ENCODE measurements at places on chromosomes 12 and 14.

- DNase-seq = no peak
These were observed 125.2 kb downstream of the SLC25A47 start for GRCh38 chr14:100448376-100448775.

- DNase-seq = no peak
These were observed 107.3 kb downstream of the PIK3C2G start for GRCh38 chr12:18368594-18368993.

DNA sequence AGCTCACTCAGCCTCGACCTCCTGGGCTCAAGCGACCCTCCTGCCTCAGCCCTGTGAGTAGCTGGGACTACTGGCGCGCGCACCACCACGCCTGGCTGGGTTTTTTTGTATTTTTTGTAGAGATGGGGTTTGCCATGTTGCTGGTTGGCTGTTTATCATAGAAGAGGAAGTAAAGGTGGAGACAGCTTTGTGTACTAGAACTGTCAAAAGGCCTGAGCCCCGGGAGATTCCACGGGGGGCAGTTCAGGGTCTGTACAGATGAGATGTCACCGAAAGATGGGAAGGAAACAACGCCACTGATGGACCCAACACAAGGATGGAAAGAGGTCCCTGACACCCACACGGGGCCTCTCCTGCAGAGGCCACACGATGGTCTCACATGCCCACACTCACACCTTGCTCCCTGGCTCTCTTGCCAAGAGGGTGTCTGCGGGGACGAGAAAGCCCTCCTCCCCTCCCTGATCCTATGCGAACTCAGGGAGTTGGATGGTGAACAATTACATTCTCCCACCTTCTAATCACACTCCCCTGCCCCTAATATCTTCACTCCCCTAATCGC, 66.6 kb downstream of the KDM2B start:
- no peak for DNase-seq

GRCh38 chr14:68932686-68933085, 46.4 kb downstream of the ACTN1 start:
- DNase-seq = no peak

DNA sequence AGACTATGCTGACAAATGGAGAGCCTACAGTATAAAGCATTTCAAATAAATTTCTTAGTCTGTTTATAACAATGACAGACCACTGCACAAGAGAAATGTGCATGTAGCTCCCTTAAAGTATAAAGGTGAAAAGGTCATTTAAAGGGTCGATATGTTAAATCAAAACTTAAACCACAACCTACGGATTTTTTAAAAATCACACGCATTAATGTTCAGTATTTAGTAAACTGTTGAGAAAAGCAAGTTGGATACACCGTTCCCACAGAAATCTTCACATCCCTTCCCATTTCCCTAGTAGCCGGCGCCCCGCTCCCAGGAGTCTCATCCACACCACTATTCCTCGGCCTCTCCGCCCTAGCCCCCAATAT, 614 bp downstream of the FKBP3 start:
- no peak for DNase-seq

DNA sequence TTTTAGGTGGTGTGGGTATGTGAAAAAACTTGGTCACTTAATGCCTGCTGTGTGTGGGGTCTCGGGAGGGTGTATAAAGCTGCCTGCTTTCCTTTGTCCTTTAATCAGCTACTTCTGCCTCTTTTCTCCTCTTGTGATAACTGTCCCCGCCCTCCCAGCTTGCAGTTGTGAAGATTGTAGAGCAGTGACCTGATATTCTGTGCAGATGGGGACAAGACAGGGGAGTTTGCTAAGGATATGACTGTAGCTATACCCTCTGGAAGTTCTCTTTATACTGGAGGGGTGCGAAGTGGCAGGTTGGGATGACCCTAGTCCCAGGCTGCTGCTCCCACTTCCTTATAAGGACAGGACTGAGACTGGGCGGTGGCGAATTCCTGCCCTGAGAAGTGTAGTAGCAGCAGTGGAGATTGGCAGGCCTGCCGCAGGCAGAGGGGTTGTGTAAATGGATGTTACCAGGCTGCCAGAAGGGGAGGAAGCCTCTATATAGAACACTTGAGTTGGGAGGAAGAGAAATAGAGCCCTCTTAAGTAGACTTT, 835 bp downstream of the MYL6 start:
- DNase-seq = peak; percentile 43

DNA sequence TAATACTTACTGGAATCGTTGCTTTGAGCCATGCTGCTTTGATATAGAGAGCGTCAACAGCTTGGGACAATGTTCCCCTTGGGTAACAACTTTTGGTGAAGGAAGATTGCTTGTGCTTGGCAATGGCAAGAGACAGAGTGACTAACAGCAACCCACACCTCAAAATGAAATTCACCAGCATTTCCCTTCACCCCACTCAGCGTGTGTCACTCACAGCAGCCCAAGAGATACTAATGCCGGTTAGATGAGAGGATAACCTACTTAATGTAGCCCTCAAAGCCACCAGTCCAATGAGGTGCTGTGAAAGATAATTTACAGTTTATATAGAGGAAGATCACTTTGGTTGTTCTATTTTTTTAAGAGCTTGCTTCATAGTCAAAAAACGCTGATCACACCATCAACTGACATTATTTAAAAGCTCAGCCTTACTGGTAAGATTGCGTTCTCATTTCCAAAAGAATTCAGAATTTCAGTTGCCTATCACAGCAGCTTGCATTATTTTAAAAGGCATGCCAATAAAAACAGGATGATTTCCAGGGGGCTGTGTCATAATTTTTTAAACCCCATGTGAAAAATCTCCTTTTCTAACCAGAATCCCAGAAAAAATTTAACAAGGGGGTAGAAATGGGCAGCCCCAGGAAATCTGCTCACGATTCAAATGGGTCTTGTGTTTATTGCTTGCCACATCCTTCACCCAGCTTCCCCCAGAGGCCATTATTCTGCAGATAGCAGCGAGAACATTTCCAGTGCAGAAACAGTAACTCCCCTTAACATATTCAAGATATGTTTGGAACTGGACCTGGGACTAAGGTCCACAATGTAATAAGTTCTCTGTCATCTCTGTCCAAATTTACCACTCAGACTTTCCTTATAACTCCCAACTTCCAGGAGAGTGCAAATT, at the start of gene IL26:
IL26 (minus strand) TSS at position 235 of the 901 bp plus-strand sequence; CDS start at position 181, 54 bp downstream.
- peak; percentile 71 for DNase-seq

GRCh38 chr14:52922059-52922458, 28.8 kb downstream of the FERMT2 start:
- DNase-seq = no peak

- DNase-seq = no peak
These were observed 3.3 kb upstream of the BHLHE41 start for GRCh38 chr12:26128168-26128567.

DNA sequence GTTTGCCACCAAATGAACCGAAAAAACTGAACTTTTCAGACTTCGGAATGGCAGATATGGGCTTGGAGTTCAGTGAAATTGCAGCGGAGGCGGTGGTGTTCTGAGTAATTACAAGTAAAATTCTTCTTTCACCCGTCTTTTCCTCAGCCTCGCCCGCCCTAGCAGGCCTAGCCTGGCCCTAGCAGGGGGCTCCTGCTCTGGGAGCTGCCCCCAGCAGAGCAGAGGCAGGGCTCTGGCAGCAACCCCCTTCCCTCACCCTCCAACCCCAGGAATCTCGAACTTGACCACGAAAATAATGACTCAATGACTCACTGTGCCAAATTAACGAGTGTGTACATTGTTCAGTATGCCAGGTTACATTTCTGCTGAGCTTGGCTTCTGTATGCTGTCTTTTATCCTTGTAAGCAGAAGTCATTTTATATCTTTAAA, 1.1 kb downstream of the PAPLN start:
- DNase-seq = no peak

DNA sequence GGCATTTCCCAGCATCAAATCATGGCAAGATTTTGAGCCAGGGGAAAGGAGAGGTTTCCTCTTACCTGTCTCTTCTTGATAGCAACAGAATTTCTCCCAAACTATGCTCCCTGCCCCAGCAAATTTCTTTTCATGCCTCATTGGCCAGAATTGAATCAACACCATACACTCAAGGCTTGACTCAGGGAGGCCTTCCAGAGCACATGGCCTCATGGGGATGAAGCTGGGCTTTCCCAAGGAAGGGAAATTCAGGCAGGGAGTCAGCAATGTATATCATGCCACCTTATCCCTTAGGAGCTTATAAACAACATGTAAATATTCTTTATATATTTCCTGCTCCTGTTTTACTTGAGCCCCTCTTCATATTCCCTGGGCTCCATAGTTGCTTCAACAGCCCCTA, 62.1 kb downstream of the ARF6 start:
- no peak for DNase-seq

DNA sequence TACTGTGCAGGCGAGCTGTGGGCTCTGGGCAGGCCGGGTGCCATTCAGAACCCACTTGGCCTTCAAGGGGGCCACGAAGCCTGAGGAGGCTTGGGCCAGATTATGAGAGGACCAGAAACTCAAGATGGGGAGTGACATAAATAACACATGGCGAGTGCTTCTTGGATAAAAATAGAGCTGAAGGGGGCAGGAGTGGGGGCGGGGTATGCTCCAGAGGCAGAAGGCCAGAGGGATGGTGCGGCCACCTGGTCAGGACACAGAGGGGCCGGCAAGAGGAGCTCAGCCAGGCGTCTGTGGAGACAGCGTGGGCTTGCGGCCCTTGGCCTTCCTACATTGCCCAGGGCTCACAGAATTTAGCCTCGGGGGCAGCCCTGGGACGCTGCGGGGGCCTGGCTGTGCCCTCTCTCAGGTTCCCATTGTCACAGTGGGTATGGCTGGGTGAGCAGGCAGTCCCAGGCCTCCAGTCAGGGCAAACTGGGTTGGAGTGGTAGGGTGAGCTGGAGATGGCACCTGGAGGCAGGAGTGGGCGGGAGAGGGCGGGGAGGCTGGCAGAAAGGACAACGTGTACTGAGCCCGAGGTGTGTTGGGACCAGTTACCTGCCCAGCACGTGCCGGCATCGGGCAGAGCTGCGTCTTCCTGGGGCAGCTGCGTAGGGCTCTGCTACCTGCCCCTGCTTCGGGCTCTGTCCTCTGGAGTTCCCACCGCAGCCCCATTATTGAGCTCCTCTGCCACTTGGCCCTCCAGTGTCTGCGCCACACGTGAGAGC, 7.4 kb upstream of the SLC25A29 start:
- no peak for DNase-seq

DNA sequence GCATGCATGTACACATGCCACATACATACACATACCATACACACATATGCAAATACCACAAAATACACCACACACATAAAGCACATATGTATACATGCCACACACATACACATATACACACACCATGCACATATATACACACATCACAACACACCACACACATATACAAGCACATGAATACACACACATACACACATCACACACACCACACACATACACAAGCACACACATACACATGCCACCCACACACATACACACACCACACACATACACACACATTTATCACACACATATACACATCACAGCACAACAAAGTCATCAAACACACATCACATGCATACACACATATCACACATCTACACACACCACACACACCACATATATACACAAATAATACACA, 1108.5 kb downstream of the GALC start:
- DNase-seq = no peak

DNA sequence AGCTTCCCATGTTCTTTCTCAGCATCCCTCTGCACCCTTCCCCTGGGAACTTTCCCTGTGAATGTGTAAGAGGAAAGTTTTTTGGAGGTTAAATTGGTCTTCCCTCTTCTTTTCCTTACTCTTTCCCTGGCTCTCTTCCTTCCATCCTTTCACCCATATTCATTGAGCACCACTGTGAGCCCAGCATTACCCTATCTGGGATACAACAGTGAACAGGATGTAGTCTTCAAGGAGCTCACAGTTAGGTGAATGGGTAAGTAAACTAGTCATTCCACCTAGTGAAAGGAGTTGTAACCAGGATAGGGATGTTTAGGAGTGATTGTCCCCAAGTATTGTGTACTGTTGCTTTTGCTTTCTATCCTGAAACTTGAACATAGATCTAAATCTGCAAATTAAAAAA, 123.8 kb downstream of the MYRFL start:
- DNase-seq = no peak

DNA sequence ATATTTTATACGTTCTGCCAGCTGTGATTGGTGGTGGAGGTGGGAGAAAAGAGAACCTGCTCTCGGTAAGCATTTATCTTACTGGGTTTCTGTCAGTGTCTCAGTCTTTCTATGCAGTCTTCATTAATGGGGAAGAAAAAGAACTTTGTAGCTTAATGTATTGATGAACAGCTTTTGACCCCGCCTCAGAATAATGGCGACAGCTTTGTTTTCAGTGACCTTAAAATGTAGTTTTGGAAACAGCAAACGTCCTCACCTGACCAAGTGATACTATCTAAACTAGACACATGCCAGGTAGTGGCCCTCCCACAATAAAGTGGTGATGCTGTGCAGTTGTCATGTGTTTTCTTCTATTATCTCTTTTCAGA, 1.4 kb downstream of the DACT1 start:
- DNase-seq = no peak

DNA sequence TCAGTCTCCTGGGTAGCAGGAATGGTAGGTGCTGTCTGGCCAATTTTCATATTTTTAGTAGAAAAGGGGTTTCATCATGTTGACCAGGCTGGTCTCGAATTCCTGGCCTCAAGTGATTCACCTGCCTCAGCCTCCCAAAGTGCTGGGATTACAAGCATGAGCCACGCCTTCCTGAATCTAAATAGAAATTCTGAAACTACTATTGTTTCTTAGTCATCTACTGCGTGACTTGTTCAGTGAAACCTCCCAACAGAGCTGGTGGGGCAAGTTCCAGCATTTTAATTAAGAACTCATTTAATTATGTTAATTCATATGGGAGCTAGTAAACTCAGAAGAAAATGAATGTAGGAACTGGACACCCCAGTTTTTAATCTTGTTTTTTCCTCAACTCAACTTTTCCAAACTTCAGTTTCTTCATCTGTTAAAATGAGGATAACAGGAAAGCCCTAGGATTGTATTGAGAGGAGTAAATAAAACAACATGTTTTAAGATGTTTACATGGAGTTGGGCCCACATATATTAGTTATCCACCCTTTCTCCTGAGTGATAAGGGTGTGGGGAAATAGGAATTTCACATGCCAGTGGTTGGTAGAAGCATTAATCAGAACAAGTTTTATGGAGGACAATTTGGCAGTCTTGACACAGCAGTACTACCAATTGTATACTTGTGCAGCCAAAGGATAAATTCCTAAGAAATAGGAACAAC, 335.8 kb upstream of the E2F7 start:
- no peak for DNase-seq

GRCh38 chr12:107277855-107278254, 184.5 kb upstream of the CRY1 start:
- DNase-seq = no peak

- no peak for DNase-seq
These were observed 107.7 kb upstream of the BCAT1 start for GRCh38 chr12:25056486-25057130.

GRCh38 chr12:30180602-30181001, 396.9 kb upstream of the TMTC1 start:
- DNase-seq = no peak

DNA sequence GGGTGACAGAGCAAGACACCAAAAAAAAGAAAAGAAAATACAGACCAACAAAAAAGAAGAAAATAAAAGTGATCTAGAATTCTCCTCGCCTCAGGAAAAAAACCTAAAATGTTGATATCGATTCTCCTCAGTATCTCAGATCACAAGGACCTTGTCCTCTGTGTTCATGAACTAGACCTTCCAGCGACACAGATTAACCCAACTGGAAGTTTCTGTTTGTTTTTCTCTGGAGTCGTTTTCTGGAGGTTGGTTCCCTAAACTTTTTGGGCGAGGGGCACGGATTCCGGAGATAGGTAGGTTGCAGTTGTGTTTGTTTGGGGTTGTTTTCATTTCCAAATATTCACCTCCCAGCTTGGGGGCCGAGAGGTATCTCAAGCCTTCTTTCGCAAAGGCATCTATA, 559 bp upstream of the RFC5 start:
- DNase-seq = no peak

- no peak for DNase-seq
These were observed 6.3 kb downstream of the ZFP36L1 start for GRCh38 chr14:68786491-68787091.
